ENCODE measurements at places on chromosomes 16 and 17.

- DNase-seq: no peak
These were observed 8.3 kb upstream of the HOXB2 start for GRCh38 chr17:48553190-48553547.

DNA sequence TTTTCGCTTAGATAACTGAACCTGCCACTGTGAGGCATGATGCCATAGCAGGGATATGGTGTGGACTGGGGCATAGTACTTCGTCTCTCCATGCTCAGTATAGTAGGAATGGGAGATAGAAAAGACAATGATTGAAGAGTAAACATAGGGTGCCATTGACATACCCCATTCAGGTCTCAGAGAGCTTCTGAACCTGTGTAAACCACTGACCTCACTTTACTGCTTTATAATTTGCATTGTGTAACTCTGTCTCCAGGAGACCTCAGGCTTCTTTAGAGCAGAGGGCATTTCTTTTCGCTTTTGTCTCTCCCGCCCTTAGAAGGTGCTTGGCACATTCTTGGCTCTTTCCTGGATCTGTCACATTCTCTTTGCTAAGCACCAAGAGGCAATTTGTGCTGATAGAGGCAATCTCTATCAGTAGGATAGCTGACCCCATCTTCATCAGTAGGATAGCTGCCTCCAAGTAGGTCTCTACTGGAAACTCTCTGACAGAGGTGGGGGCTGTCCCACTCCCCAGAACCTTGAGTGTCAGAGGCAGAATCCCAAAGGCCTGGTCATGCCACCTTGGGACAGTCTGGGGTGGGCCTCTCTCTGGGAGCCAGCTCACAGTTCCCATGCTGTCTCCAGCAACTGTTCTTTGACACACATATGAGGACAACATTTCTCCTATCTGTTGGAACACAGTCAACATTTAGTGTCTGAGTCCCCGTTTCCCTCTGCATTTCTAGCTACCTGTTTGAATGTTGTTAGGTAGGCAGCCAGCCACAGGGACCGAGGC lies 181.9 kb downstream of the UTP18 start:
- DNase-seq: no peak

- DNase-seq: no peak
These were observed 25.2 kb downstream of the KANSL1 start for GRCh38 chr17:46167826-46168569.

DNA sequence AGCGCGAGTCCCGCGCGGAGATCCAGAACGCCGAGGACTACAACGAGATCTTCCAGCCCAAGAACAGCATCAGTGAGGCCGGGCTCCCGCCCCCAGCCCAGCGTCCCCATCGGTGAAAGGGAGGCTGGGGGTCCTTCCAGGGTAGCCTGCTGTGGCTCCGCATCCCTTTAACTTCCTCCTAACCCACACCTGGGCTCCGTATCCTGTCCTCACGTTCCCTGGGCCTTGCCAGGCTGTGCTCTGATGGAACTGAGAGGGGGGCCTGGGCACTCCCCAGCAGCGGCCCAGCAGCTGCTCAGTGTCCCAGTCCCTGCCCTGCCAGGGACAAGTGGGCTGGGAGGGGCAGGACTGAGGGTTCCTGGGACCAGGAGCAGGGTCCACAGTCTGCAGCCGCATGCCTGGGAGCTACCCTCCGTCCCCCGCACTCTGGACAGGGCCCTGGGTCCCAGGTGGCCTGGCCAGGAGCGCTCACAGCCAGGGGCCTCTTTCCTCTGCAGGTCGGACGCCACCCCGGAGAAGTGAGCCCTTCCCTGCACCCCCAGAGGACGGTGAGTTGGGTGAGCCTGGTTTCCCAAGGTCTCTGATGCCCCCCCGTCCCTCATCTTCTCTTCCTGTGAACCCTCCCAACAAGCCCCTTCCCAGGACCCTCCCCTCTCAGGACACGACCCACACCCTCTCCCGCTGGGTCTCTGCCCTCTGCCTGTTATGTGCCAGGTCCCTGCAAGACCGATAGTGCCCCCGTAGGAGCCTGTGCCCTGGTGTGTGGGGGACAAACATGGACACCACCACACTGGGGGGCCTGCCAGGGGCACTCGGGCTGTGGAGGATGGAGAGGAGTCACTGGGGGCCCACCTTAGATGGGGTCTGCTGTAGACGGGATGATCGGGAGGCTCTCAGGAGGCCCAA lies 18.1 kb downstream of the KATNB1 start:
- no peak for DNase-seq

DNA sequence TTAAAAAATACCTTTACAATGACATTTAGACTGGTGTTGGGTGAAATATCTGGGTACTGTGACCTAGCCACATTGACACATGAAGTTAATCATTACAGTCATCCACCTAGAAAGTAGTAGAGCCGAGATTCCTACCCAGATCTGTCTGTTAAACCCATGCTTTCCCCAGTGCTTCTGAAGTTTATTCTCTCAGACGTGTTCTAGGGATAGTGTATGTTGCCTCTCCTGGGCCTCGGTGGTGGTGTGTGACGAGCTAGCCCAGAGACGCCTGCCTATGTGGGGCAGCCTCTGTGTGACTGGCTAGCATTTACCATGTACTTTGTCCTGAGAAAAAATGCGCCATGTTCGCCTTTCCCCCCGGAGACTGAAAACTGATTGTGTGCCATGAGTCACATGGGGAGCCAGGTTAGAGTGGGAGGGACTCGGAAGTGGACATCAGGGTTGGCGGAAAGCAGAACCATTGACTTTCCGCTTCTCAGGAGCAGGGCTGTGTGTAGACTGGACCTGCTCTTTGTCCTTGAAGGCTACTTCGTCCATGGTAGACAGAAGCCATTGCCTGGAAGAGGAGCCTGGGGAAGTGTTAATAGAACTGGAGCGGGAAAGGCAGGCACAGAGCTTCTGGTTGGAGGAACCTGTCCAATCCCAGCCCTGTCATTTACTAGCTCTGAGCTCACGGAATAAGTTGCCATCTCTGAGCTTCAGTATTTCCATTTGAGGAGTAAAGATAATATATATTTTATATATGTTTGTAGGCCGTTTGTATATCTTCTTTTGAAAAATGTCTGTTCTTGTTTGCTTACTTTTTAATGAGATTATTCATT lies 235.5 kb downstream of the SNX29 start:
- DNase-seq: no peak

- DNase-seq: no peak
These were observed 651.2 kb downstream of the WWOX start for GRCh38 chr16:78750611-78751010.

- DNase-seq: no peak
These were observed 50.9 kb downstream of the CYB561 start for GRCh38 chr17:63395075-63395805.
